Dermis lymphatic vessel endothelial cell (primary cell): ENCODE measurements at places on chromosomes 13 and 19. TPM values are rescaled to one million over a fixed set of nuclear protein-coding genes. Genes with fewer than 3 reads are reported as not detected.

Gene IGFL4
- total RNA-seq = not detected in 2 replicates

Gene KLF1
- total RNA-seq = 0.09 TPM in 1 of 2 replicates, not detected in the other

Gene DDX39A
- 62.0 and 63.0 TPM in 2 replicates for total RNA-seq

Gene FCAR
- not detected in 2 replicates for total RNA-seq

Gene PRRG2
- 9.0 and 12.1 TPM in 2 replicates for total RNA-seq
